Suprapubic skin (tissue), 4 donors: ENCODE measurements at places on chromosomes 2 and 18.

DNA sequence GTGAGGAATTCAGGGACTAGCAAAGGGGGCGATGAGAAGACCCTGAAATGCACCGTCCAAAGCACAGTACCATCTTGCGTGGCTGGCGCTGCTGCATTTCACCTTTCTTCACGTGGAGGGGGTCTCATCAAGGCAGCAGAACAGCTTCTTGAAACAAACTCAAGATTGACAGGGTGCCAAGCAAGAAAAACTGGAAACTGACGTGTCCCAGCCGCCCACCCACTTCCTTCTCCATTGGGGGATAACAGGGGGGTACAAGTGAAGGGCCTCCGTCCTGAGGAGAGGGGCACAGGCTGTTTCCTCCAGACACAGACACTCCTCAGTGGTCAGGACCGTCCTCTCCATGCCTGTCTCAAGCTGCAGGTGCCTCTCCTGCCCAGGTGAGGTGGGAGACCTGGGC lies 32.5 kb downstream of the HDAC4 start:
- peak; percentile 65 for DNase-seq

DNA sequence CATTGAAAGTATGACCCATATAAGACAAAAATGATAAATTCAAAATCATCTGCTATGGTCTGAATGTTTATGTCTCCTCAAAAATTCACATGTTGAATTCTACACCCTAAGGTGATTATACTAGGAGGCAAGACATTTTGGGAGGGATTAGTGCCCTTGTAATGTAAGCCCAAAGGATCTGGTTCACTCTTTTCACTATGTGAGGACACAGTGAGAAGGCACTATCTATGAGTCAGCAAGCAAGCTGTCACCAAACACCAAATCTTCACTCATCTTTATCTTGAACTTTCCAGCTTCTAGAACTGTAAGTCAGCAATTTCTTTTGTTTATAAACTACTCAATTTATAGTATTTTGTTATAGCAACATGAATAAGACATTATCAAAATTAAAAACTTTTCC lies 284.7 kb upstream of the ZC3H15 start:
- DNase-seq, result no peak

DNA sequence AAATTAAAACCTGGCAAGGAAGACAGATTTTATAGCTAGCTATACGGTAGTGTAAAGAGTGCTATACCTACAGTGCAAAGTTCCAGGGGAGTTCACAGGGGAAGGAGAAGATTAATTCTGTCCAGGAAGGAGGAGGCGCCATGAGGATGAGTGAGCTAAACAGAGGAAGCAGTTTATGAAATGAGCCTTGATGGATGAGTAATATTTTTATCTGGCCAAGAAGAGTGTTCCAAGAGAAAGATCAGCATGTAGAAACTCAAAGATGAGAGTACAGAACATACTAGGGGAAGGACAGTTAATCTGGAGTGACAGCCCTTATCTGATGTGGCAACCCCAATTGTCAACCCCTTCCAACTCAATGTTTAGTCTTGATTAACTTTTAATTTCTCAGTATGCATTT lies 54.8 kb downstream of the CDH20 start:
- DNase-seq, result no peak

DNA sequence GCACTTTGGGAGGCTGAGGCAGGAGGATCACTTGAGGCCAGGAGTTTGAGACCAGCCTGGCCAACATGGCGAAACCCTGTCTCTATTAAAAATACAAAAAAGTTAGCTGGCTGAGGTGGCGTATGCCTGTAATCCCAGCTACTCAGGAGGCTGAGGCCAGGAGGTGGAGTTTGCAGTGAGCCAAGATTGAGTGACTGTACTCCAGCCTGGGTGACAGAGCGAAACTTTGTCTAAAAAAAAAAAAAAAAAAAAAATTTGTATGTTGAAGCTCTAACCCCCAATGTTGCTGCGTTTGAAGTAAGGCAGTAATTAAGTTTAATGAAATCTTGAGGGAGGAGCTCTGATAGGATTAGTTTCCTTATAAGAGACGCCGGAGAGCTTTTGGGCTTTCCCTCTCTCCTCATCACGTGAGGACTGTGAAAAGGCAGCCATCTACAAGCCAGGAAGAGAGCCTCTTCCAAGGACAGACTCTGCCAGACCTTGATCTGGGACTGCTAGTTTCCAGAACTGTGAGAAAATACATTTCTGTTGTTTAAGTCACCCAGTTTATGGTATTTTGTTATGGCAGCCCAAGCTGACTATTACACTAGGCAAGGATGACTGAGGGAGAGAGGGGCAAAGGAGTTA lies 11.5 kb upstream of the PNPT1 start:
- no peak for DNase-seq

DNA sequence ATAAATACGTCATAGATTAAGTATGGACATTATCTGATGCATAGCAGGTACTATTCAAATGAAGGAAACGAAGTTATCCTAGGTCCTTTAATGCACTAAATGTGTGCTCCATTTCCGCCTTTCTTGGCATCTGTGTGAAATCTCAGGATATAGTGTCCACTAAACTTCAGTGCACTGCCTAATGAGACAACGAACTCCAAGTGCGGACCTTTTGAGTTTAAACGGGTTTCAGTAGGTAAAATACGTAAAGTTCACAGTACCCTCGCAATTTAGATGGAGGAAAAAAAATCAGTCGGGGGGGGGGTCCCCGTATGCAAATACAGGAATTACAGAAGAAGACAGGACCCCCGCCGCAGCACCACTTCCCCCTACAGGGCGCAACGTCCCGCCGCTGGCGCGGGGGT lies 729 bp upstream of the REL start:
- DNase-seq, result no peak

DNA sequence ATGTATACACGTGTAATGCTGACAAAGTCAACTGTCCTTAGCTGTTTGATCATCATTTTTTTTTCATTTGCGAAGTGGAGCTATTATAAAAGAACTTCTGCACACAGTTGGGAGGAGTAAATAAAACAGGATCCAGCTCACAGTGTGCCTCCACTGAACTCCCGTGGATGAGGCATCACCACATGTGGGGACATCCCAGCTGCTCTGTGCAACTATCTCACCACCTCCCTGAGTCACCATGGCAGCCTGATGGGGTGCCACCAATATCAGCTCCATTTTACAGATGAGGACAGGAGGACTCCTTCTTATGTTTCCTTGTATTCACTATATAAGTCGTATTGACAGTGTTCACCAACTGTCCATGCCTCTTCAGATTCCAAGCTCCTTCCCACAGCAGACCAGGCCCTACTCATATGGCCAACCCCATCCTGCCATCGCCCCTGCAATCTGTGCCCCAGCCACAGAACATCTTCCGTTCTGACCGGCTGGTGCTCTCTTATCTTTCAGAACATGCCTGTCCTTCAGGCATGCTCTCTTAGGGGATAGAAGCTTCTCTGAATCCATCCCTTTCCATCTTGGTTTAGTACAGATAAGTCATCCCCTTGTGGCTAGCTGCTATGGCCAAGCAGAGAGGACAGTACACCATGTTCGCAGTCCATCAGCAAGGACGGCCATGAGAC lies 288.1 kb downstream of the RNF144A start:
- no peak for DNase-seq

DNA sequence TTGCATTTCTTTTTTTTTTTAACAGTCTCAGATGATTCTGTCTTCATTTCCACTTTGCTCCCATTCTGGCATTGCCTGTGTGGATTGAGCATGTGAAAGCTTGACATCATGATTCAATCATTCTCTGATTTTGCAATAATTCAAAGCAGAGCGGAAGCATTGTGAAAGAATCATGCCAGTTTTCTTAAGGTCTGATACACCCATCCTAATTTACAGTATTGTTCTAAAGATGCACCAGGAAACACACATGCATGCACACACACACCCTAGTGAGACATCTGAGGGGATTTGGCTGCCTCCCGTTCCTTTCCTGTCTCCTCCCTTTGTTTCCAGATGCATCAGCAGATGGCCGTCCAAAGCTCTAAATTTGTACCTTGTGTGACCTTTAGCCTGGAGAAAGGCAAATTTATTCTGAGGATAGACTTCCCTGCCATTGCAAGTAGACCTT lies 97.3 kb downstream of the FMNL2 start:
- DNase-seq, result peak; percentile 71

- no peak for DNase-seq
These were observed 213.8 kb downstream of the BCL2 start for GRCh38 chr18:63105636-63106316.

DNA sequence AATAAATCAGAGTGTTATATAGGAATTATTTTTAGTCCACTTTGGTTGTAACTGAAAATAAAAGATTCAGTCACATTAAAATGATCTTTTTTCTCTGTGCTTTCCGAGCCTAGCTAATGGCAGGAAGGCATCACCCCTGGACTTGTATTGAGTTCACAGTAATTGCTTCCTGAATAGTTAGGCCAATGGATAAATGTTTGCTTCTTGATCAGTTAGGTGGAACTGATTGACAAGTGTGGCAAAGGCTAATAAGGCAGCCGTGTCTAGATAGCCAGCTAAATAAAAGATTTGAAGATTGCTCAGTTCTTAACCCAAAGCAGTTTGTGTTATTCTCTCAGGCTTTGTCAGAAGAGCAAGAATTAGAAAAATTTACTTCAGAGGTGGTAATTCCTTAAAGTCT lies 20.8 kb downstream of the FAM171B start:
- no peak for DNase-seq

- DNase-seq, result no peak
These were observed 59.6 kb downstream of the FEZ2 start for GRCh38 chr2:36538335-36538734.

- no peak for DNase-seq
These were observed 44.6 kb downstream of the KDM3A start for GRCh38 chr2:86485802-86486201.

GRCh38 chr2:217026161-217026560 lies 166.3 kb upstream of the TNP1 start:
- DNase-seq, result no peak

- DNase-seq, result no peak
These were observed 4.7 kb upstream of the COBLL1 start for GRCh38 chr2:164846276-164846675.

- no peak for DNase-seq
These were observed 121.8 kb downstream of the MEMO1 start for GRCh38 chr2:31889044-31889443.
